GM12878 (cell line): ENCODE measurements at places on chromosomes 5 and 9. TPM values are rescaled to one million over a fixed set of nuclear protein-coding genes. Genes with fewer than 3 reads are reported as not detected.

DNA sequence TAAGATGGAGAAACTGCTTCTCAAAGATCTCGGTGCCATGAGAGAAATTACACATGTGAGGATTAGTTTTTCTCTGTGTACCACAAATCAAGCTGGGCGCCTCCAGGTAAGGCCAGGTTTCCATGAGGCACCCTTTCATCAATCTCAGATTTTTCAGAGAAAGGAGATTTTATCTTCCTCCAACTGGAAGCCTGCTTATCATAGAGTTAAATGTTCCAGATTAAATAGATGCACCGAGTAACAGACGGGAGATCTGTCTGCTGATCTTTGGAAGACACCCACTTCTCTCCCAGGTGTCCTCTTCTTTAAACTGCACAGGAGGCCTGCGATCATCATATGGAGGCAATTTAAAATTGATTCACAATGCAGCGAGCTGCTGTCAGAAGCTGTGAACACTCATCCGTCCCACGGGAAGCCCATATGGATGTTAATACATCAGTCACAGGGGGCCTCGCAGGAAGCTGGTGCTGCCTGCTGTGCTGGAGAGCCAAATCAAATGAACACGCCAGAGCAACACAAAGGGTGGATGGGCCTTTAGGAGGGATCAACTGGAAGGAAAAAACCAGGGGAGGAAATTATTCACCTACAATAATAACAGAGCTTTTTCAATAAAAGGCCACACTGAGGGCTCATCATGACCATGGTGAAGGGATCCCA lies 93.3 kb downstream of the TLE1 start:
- no peak for DNase-seq

GRCh38 chr5:6829150-6829784 lies 116.0 kb downstream of the TENT4A start:
- DNase-seq, result peak; percentile 65

- no peak for DNase-seq
Measured at GRCh38 chr9:2363138-2363745, 258.3 kb upstream of the VLDLR start.

- no peak for DNase-seq
Measured at GRCh38 chr9:124776618-124776953, 347 bp upstream of the OLFML2A start.

GRCh38 chr5:57724836-57725235 lies 242.2 kb upstream of the ACTBL2 start:
- no peak for DNase-seq

- no peak for DNase-seq
Measured at GRCh38 chr5:42715785-42716184, 40.8 kb upstream of the CCDC152 start.

DNA sequence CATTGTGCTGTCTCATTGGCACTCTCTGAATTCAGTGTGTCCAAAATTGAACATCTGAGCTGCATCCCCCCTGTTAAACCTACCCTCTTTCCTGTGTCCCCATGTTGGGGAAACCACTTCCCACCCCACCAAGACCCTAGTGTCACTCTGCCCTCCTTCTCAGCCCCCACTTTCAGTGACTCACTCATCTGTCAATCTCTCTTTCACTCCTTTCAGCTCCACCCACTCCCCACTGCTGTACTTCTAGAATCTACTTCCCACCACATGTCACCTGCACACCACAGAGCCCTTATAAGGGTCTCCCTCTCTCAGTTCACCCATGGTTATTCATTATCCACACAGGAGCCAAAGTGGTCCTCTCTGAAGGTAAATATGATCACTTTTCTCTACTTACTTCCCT lies 5.8 kb upstream of the SPOCK1 start:
- no peak for DNase-seq

GRCh38 chr5:66516550-66516949 lies 79.6 kb upstream of the MAST4 start:
- DNase-seq, result no peak

DNA sequence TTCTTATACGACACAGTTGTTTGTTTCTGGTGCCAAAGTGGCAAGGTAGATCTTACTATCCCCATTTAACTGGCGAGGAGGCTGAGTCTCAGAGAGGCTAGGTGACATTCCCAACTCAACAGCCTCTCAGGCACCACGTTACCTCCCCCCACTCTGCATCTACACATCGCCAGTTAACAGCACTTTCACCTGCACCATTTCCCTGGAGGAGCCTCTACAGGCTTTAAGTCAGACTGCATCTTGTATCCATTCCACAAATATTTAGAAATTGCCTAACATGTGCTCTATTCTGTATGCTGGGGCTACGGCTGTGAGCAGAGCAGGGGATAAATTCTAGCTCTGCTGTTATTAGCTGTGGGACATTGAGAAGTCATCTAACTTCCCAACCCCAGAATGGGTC lies 168.6 kb downstream of the INSYN2B start:
- DNase-seq, result no peak

DNA sequence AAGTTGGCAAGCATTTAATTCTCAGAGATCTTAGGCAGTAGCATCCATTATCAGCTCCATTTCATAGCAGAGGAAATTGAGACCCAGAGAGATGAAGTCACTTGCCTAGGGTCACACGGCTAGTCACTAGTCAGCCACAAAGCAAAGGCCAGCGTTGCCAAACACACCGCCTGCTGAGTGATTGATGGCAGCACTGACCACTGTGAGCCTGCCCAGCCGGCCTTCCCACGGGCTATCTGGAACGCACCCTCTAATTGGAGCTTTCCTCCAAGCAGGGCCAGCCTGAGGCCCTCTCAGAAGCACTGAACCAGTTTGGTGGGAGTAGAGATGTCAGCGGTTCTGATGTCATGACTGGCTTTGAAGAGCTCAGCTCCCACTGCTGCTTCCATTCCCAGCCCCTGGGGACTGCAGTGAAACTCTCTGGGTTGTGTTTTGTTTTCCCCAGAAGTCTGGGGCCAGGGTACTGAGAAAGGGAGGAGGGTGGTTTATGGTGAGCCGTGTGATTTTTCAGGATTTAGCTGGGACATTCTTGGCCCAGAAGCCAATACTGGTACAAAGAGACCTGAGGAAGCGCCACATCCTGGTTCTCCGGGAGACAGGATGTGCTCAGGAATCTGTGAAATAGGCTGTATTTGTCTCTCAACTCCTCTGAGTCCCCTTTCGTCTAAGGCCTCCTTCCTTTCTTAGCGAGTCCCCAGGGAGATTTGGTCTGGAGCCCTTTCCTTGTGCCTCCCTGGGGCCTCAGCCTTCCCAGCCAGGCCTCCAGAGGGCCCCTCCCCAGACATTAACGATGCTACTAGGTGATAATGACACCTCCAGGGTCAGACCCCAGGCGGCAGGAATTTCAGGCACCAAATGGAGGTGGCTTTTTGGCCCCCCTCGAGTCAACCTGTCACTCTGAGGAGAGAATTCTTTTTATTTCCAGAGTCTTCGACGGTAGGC lies 44.5 kb downstream of the SPRY4 start:
- no peak for DNase-seq

GRCh38 chr5:170832241-170832640 lies 29.6 kb upstream of the RANBP17 start:
- no peak for DNase-seq

GRCh38 chr5:115844321-115844817 lies 2.6 kb downstream of the AP3S1 start:
- DNase-seq, result no peak

- DNase-seq, result no peak
Measured at GRCh38 chr9:123508048-123508447, 152.1 kb downstream of the CRB2 start.

- no peak for DNase-seq
Measured at GRCh38 chr5:88830567-88830966, 52.4 kb downstream of the MEF2C start.

DNA sequence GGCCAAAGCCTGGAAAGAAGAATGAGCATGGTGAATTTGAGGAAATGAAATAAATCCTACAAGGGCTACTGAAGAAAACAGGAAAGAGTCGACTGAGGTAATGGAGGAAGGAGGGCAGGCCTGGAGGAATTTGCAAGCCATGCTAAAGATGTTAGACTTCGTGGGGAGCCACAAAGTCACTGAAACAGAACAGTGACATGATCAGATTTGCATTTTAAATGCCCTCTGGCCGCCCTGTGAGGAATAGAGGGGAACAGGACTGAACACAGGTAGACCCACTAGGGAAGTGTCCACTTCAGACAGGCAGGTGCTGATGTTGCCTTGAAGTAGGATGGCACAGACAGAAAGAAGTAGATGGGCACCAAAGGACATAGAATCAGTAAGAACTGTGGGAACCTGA lies 42.8 kb upstream of the RLN1 start:
- no peak for DNase-seq

DNA sequence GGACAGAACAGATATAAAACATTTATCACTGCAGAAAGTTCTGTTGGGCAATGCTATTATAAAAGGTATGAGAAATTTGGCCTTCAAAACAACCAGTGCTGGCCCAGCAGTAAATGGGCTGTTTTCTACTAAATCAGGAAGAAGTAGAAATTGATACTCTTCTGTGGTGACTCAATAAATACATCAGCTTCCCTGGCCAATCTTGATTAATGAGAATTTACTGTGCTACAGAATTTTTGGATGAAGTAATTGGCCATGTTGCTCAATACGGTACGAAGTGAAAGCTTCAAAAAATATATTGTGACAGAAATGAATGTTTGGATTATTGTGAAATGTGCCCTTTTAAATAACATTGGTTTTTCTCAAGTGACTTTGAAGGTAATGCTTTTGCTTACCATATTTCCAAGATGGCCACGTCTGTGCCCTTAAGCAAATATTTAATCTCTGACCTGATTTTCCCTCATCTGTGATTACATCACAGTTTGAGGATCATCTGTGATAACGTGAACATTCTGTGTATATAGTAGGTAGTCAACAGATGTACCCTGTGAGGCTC lies 4.2 kb downstream of the DNAJA1 start:
- DNase-seq, result no peak

GRCh38 chr9:92986176-92987119 lies 39.1 kb downstream of the FGD3 start:
- DNase-seq, result no peak

GRCh38 chr9:138099803-138100598 lies 222.4 kb downstream of the CACNA1B start:
- no peak for DNase-seq

DNA sequence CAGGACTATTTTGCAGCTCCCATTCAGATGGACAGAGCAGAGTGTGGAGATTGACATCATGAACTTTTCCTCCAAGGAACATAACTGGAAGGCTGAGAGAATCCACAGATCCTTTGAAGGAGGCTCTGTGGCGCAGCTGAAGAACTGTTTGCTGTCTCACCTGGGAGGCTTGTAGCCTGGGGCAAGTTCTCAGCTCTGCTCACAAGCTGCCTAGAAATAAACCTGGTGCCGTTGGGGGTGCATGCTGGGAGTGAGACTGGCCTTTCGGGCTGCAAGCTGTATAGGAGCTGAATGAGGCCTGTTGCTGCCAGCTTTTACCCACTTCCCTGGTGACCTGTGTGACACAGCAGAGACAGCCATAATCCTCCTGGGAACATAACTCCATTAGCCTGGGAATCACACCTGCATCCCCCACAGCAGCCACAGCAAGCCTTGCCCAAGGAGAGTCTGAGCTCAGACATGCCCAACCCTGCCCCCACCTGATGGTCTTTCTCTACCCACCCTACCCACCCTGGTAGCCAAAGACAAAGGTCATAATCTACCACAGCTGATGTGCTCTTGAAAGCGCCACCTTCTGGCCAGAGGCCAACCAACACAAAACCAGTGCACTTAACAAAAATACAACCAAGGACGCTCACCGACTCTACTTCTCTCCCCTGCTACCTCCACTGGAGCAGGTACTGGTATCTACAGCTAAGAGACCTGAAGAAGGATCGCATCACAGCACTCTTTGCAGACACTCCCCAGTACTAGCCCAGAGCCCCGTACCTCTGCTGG lies 205.1 kb upstream of the MRPS30 start:
- no peak for DNase-seq

DNA sequence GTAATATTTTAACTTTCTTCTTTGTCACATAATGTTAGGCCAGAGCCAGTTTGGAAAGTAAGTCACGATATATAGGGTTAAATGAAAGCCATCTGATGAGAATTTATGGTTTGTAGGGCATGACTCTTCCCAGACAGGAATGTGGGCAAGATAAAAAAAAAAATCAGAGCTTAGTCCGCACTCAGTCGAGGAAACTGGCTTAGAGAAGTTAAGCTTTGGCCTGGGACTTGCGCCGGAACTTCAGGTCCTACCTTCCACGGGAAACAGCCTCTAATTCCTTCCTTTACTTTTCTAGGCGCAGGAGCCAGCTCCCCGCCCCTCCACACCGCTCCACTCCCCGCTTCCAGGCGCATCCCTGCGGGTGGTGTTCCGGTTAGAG lies 475 bp downstream of the DDX31 start:
- no peak for DNase-seq

The SLC34A3 gene
- not detected in 2 replicates for total RNA-seq

The LCN15 gene
- total RNA-seq, result not detected in 2 replicates

The SPATA31C1 gene
- not detected in 2 replicates for total RNA-seq

The WDR38 gene
- total RNA-seq, result not detected in 2 replicates

The DTWD2 gene
- total RNA-seq, result 6.3 and 6.5 TPM in 2 replicates

The IFNA21 gene
- not detected in 2 replicates for total RNA-seq

The IFNB1 gene
- not detected in 2 replicates for total RNA-seq

The SAXO1 gene
- not detected in 2 replicates for total RNA-seq

The HBEGF gene
- 2.6 and 2.7 TPM in 2 replicates for total RNA-seq

The SEPTIN8 gene
- total RNA-seq, result 39.0 and 42.0 TPM in 2 replicates

The HNRNPA0 gene
- 44.4 and 45.0 TPM in 2 replicates for total RNA-seq
